ENCODE measurements at places on chromosomes 5 and 9.

GRCh38 chr5:54049144-54049543, 261.2 kb downstream of the ARL15 start:
- DNase-seq = no peak

- no peak for DNase-seq
Measured at GRCh38 chr9:16230731-16231130, 639.7 kb downstream of the BNC2 start.

- no peak for DNase-seq
Measured at GRCh38 chr5:11038772-11039171, 277.7 kb upstream of the DAP start.

GRCh38 chr9:5971740-5972139, 43.7 kb downstream of the RANBP6 start:
- no peak for DNase-seq

DNA sequence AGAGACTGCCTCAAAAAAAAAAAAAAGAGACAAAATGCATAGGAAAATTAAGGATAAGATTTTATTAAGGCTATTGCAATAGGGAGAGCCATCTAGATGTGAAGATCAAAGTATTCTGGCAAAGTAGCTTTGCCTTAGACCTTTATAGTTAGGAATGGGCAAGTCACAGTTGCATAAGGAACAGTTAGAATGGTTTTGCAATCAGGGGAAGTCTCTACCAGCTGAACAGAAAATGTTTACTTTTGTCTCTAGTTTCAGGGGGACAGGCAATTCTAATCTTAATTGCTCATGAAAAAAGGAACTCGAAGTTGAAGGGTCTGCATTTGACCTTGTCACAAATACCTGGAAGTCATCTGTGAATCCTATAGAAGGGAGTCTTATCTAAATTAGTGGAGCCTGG, 13.1 kb upstream of the ATP6V1G1 start:
- no peak for DNase-seq

DNA sequence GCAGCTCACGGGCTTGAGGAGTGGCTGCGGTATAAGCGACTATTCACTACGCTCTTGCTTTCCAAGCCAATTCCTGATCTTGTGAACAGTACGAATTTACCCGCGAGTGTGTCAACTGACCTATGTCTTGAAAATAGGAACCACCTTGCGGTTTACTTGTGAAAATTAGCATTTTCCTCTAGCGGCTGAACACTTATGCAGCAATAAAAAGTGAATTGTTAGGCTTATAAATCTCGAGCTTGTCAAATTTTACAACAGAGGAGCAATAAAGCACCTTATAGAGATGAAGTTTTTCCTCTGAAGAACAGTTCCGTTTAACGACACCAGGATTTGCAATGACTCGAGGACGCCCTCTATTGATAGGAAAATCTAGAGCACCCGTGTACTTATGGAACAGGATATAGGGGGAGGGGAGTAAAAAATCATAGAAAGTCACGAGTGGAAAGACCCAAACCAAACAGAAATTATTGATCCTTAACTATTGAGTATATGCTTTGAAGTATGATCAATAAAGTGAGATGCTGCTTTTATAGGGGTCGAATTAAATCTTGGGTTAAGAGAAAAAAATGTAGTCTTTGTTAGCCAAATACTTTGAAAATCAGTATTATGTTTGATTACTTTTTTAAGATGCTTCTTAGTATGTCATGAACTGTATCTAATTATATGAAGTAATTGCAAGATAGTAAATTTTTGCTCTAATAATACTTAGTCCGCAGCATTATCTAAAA, 1.9 kb upstream of the RGMB start:
- peak; percentile 66 for DNase-seq

DNA sequence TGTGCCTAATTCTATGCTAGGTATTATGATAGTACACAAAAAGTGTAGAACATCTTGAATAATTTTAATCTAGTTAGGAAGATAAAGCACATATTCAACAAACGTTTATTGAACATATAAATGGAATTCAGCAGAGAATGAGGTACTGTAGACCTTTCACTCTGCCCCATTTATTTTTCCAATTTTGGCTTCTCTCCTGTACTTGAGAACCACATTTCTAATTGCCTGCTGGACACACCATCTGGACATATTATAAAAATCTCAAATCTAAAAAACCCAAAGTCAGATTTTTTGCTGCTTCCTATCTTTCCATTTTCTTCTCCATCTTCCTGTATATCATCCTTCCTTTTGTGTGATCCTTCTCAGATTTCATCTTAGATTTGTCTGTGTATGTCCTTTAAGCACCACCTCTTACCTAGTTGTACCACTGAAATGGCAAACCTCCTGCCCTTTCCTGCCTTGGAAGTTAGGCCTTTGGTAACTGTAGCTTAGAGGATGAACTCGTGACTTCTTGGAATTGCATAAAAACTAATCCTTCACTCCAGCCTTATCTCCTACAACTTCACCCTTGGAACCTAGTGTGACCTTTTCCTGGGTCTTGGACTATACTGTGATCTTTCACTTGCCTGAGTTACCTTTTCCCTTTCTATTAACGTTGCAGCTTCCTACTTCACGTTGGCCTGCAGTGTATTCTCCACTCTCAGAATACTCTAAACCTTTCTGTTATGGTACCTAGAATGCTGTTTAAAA, 8.8 kb downstream of the SLC26A2 start:
- DNase-seq = no peak

DNA sequence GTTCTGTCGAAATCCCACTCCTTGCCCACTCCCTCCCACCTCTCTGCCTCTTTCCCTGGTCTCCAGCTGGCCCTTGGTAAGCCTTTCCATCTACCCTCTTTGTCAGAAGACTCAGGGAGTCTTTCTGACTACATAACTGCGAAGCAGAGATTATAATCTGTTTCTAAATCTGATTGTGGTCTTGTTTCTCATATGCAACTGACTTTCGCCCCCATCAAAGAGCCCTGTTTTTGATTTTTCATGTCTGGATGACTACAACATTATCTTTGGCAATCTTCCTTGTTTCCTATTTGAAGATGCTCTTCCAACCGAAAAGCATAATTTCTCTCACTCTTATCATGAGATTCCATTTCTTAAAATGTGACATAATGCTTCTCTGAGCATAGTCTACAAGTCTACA, 218.2 kb upstream of the ADAMTSL1 start:
- DNase-seq = no peak

DNA sequence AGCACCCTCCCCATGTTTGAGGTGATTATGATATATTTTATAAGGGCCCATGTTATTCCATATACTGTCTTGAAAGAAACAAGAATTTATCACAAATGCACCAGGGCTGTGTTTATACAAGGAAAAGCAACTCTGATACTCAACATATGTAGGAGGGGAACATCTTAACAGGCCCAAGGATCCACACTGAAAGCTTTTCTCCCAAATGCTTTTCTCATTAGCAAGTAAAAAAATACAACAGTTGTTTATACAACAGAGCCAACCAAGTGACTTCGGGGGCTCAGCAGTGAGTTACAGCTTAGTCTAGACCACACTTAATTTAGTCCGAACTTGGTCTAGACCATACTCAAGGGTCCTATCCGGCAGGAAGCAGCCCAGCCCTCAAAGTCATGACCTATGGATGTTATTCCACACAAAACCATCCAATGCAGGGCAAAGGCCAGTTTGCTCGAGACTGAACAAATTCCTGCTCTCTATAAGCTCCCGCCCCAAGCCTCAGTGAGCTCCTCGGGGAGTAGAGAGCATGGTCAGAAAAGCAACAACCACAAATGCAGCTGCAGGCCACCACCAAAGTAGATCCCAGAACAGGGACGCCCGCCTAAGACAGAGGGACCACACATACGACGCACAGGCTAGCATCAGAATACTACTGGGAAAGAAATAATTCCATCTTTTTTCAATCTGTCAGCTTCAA, 6.8 kb downstream of the GZMK start:
- DNase-seq = no peak

- no peak for DNase-seq
Measured at GRCh38 chr5:102623329-102624065, 124.7 kb upstream of the SLCO6A1 start.
